ENCODE measurements at places on chromosomes 12 and 14.
A peak's percentile ranks its signal among the peaks of the same experiment; 100 is the strongest.

DNA sequence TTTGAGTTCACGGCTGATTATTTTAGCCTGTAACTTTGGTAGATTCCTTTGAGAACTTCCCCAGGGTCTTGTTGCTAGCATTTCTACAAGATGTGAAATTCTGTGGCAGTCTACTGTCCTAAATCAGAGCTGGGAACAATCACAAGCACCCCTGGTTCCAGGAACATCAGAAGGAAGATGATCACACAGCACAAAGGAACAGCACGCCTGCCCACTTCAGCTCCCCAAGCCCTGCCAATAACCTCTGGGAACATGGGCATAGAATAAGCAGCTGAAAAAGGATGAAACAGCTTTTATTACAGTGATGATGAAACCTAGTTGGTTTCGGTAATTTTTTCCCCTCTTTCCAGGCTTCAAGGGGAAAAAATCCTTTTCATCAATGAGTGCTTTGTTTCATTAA, 12.3 kb downstream of the GPR19 start:
- DNase-seq = no peak

DNA sequence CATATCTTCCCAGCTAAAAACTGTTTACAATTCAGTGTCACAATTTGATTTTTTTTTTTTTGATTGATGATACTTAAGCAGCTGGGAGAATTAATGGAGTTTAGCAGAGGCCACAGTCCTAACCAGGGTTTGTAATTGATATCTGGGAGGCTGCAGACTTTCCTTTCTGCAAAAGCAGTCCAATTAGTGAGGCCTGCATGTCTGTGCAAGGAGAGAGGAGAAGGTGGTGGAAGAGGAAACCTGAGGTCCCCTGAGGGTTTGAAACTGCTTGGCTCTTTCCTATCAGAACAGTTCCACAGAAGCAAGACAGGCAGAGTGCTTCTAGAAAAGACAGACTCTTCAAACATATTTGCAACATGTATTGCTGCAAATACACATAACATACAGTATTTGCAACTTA, 160.8 kb upstream of the KRR1 start:
- DNase-seq = no peak

DNA sequence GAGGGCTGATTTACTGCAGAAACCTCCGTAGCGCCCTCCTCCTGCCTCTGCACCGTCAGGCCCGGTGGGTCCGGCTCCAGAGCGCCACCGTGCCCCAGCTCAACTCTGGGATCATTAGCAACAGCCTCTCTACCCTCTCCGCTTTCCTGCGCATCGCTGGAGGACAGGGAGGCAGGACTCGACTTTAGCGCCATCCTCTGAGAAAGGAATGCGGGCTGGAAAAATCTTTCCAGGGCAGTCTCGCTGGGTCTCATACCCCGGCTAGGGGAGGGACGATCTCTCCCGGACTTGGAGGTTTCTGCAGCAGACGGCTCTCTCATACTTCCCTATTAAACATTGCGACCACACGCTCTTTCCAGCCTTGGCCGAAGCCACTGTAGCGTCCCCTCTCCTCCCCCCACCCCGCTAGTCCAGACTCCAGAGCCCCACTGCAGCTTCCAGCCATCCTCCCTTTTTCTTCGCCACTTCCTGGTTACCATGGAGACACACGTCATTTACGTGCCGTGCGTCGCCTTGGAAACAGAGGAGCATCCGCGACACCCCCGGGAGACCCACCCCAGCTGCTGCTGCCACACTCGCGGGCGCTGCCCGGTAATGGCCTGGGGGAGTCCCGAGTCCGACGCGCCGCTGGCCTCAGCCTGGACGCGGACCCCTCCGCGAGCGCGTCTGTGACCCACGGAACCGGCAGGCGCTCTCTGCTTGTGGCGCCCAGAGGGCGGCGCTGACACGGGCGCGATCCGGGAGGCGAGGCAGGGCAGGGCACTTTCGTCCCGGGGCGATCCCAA, at the start of gene CCDC184:
Gene CCDC184 (plus strand): TSS at position 554 of the 785 bp plus-strand sequence. CDS start 479 bp downstream, outside the sequence.
- peak; percentile 29 for DNase-seq

- no peak for DNase-seq
Observed at GRCh38 chr14:95544588-95544987, 9.7 kb downstream of the GLRX5 start.

DNA sequence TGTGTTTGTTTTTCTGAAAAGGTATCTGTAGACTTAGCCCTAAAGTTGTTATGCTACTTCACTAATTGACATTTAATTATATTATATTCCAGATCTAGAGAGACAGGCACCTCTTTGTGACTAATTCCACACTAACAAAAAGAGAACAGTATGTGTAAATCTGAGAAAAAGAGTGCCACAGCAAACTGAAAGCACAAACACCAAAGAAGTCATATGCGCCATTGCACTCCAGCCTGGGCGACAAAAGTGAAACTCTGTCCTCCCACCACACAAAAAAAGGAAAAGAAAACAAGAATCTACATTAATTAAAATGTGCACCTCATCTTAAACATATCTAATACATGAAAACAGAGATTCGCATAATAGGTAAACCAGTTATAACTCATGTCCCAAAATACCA, 4.4 kb upstream of the CSRNP2 start:
- DNase-seq = no peak

DNA sequence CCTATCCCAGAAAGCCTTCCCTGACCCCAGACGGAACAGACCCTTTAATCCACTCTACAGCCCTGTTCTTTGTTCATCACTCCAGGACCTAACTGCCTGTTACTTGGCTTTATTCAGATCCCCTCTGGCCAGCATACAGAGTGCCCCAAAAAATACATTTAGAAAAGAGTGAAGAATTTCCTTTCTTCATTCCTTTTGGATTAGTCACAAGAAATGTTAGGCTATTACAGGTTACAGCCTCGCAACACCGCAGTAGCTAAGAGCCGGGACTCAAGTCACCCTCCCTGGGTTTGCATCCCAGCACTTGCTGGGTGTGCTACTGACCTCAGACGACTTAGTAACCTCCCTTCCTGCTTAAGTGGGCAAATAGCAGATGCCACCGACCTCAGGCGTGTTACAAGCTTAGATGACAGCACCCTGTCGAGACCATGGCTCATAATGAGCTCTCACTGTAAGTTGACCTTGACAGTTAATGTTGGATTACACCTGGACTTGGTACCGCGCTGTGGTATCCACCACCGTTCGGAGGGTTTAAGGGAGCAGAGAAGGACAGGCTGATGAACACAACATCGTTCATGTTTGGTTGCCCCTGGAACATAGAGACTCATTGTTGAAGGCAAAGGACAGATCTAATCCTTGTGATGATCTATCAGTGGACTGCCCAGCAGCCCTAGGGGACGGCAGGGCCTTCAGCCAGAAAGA, 12.9 kb downstream of the GLRX5 start:
- no peak for DNase-seq

DNA sequence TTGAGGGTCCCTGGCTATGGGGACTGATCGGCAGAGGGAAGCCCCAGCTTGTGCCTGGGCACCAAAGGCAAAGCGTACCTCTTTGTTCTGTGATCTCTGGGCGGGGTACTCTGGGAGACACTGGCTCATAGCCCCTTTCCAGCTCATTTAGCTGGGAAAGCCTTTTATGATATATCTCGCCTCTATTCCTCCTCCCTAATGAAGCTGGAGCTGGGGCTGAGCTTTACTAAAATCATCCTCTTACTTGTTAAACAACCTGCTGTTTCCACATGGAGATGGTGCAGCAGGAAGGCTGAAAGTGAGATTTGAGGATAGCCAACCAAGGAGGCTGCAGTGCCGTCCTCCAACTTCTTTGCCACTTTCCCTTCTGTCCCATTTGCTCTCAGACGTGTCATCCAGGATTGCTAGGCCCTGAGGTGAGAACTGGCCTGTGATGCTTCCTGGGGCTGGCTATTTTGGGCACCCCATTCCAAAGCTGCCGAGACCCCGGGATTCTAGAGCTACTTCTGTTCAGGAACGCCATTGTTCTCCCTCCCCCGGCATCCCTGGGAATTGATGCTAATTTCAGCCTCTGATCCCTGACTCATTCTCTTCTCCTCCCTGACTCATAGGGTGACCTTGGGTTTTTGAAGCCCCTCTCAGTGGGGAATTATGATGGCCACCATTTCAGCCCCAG, 16.0 kb downstream of the PDE1B start:
- DNase-seq = no peak

- no peak for DNase-seq
Observed at GRCh38 chr12:58593557-58594304, 326.6 kb downstream of the LRIG3 start.

GRCh38 chr12:1197264-1198018, 206.4 kb downstream of the ERC1 start:
- no peak for DNase-seq

DNA sequence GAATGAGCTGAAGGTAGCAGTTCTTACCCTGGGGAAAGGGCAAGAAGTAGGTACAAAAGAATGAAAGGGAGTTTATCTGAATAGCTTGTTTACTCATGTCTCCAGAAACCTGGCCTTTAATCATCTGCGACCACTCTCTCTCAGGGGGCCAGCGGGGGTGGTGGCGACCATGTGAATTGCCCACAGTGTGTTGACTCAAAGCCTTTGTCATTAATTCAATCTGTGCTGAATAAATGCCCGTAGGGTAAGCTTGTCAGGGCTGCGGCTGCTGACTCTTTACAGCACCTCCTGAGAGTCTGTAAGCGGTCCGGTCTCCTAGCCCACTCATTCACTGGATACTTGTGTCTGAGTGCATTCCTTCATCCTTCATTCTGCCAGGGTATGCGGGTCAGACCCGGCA, 874.4 kb downstream of the SLC6A15 start:
- DNase-seq = no peak

DNA sequence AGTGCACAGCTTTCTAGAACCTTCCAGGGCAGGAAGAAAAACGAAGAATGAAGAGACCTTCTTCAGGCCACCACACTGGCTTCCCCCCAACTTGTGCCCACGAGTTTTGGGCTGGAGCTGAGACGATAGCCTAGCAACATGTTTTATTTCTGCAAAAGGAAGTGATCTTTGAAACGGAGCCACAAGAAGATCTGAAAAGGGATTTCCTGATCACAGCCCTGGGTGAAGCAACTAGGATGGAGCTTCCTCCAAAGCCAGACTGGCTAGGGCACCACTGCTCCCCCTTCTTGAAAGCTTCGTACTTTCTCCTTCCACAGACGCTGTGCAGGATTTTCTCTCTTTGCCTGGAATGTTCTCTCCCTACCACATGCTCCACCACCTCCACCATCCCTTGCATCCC, 418.3 kb downstream of the MED13L start:
- DNase-seq = no peak

DNA sequence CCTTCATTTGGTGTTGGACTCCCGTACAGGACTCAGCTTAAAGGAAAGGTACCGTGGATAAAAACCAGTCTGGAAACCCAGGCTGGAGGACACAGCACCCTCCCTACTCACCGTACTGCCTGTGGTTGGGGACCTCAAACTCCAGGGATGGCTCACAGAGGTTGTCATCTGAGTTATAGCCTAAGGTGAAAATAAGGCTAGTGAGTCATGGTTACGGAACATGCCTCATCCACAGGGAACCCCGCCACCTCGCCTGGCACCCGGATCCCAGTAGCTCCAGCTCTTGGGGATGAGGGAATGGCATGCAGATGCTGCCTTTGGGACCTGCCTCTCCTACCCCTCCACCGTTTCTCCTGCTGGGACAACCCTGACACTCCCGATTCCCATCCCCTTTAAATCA, 36.8 kb upstream of the GPR68 start:
- DNase-seq = no peak

DNA sequence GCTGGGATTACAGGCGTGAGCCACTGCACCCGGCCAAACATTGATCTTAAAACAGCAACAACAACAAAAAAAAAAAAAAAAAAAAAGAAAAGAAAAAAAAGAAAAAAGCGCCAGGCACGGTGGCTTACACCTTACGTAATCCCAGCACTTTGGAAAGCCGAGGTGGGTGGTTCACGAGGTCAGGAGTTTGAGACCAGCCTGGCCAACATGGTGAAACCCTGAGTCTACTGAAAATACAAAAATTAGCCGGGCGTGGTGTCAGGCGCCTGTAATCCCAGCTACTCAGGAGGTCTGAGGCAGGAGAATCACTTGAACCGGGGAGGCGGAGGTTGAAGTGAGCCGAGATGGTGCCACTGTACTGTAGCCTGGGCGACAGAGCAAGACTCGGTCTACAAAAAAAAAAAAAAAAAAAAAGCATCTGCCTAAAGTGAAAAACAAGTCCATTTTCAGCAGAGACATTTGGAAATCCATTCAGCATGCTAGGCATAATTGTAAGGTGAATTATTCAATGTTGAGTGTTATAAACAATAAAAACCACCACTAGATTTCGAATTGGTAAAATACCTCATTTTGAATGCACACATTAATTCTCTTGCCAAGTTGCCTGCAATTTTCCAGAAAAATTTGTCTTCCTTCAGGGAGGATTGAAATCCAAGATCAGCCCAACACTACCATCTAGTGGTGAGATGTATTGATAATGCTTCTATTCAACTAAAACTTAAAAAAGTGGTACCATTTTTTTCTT, 8.0 kb upstream of the CERS5 start:
- no peak for DNase-seq

DNA sequence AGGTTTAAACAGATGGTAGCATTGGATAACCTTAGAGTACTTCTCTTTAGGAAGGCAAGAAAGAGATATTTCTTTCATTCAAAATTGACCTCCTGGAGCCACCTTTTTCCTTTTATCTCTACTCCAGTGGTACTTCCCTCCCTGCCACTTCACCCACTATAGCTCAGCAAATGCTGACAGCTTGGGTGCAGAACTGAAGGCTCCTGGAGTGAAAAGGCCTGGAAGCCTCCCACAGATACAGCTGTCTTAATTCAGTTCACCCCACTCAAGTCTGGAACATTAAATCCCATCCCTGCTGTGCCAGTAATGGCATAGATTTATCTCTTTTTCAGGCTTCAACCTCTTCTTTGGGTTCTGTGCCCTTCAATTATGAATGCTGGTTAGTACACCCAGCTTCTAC, 140.3 kb downstream of the NEDD1 start:
- no peak for DNase-seq

All from NCI-H526 treated with DMSO at 0.1 percent for 48 hours (cell line).